ENCODE measurements at places on chromosomes 5 and 9. TPM values are rescaled to one million over a fixed set of nuclear protein-coding genes. Genes with fewer than 3 reads are reported as not detected.

The FBP2 gene
- total RNA-seq = not detected

The IFT74 gene
- 12.4 TPM for total RNA-seq

DNA sequence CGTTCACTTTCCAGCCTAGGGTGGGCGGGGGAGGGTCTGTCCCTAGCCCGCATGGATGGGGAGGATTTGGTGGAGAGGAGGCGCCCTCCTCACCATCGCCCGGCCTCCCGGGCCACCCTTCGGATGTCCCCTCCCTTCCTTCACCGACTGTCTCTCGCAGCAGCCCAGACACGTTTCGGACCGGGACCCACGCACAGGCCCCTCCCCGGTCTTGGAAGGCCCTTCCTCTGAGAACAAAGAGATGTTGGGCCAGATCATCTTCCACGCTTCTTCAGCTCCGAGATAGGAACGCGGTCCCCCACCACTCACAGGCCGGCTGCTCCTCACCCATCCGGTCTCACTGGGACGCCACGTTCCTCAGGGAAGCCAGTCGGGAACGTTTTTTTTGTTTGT is 640 bp upstream of the DPM2 start:
- no peak for DNase-seq

- DNase-seq = peak; percentile 33
Measured at GRCh38 chr5:129460936-129461710, 1.0 kb downstream of the ADAMTS19 start.

The LCN2 gene
- total RNA-seq = not detected

GRCh38 chr5:41339339-41339738 is 126.0 kb upstream of the C6 start:
- no peak for DNase-seq
